K562 (cell line): ENCODE measurements at places on chromosomes 1 and 21. TPM values are rescaled to one million over a fixed set of nuclear protein-coding genes. Genes with fewer than 3 reads are reported as not detected.

The WDR77 gene
- 92.3 and 94.4 TPM in 2 replicates for total RNA-seq

The KRTAP26-1 gene
- total RNA-seq: not detected in 2 replicates

DNA sequence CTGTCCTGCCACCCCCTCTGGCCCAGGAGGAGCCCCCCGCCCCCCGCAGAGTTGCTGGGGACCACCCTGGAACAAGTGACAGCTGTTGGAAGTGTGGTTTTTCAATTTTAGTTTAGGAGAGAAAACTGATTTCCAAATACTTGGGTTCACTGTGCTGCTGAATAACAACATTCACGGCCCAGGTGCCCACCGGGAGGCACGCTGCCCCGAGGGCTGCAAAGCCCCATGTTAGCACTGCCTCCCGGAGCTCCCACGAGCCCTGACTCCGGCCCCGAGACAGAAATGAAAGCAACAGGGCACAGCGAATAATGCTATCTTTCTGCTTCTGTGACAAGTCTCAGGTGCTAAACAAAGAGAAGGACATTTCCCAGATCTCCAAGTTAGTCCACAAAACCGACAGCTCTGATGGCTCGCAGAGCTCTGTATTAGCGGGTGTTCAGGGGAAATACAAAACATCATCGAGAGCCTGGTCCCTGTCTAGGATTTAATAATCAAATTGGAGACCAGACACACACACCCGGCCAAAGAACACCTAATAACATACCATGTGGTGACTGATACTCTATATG, 451.5 kb downstream of the KIF26B start:
- no peak for DNase-seq

DNA sequence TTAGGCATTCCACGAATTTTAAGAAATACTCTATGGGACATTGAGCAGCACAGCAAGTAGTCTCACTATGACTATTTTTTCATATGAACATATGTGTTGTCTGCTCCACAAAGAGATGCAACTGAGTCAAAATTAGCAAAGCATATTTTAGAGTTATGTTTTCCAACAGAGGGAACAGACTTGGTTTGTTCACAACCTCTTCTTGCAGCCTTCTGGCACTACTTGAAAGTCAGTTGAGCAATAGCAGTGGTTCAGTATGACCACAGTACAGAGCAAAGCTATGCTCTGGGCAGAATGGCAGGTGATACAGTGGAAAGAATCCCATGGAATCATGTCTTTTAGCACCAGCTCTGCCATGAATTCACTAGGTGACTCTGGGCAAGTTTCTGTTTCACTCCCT, 5.2 kb downstream of the CCN1 start:
- no peak for DNase-seq

GRCh38 chr21:41166884-41167283, 1.1 kb upstream of the BACE2 start:
- DNase-seq: no peak

GRCh38 chr1:92503043-92503925, 16.6 kb upstream of the GFI1 start:
- no peak for DNase-seq

- DNase-seq: no peak
Measured at GRCh38 chr1:185693654-185694053, 40.5 kb upstream of the HMCN1 start.

GRCh38 chr1:97824200-97824599, 96.6 kb downstream of the DPYD start:
- DNase-seq: no peak

- no peak for DNase-seq
Measured at GRCh38 chr1:154741327-154741726, 128.8 kb downstream of the KCNN3 start.

DNA sequence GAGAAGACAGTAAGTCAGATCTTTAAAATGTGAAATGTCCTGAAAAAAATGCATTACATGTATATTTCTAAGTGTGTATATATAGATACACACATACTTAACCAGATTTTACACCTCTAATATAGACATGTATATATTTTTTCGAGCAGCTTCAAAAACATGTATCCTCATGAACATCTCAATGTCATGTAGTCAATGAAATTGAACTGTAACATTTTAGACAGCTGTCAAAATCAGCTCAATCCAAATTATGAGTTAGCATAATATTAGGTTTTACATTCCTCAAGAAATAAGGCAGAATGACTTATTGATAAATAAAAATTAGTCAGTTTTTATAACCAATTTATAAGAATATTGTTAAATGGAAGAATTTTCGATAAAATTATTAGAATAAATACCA, 665.7 kb downstream of the BRINP3 start:
- DNase-seq: no peak

GRCh38 chr1:78370356-78370755, 120.4 kb upstream of the PTGFR start:
- no peak for DNase-seq

DNA sequence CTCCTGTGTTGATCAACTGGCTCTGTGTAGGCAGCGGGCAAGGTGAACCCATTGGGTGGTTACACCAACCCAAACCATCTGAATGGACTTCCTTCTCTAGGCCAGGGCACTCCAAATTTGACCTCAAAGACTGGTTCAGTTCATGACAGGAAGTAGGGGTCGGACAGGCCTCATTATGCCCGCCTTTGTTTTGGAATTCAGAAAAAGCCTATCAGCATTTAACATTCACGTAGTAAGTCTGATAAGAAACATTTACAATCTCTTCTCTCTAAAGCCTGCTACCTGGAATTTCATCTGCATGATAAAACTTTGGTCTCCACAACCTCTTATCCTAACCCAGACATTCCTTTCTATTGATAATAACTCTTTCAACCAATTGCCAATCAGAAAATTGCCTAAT, 97.1 kb upstream of the ETV3 start:
- no peak for DNase-seq

The DMBX1 gene
- 2.5 and 3.8 TPM in 2 replicates for total RNA-seq

The LCA5L gene
- total RNA-seq: 2.7 and 2.9 TPM in 2 replicates

The CRP gene
- total RNA-seq: 0.69 and 0.98 TPM in 2 replicates

DNA sequence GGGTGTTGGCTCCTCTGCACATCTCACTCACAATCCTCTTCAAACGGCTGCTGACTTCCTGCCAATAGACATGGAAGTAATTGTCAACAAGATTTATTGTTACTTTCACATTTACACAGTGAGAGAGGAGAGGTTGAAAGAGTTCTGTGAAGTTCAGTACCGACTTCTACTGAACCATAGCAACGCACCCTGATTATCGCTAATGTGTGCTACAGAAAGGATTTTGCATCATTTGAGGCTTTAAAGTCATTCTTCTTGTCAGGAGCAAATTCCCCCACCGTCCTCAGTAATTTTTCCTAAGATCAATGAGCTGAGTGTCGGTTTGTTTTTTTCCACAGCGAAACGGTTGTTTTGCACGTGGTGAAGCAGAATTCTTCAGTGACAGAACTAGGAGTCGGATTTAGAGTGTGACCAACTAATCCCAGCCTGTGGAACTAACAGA, 361.0 kb downstream of the ADGRL2 start:
- no peak for DNase-seq

DNA sequence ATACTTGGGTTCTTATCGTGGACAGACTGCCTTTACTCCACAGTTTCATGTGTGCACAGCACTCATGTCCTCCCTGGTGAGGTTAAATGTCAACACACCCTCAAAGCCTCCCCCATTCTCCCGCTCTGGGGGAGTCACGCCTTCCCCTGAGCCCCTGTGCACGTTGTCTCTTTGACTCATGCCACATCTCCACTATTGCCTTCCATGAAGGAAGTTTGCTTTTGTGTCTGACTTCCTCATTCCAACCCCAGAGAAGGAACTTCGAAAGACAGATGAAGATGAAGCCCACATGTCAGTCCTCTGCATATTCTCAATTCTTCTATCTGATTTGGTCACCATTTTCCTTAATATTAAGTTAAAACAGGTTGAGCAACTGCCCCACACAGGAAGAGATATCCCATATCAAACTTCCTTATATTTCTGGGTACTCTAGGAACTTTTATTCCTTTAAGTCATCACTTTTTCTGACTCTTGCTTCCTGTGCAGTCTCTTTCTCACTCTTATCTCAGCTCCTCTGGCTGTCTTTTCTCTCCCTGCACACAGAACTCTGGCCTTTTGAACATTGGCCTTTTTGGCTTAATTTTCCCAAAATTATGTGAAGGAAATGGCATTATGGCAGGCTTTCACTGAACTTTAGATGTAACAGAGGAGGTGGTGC, 41.5 kb downstream of the C4BPA start:
- no peak for DNase-seq

- no peak for DNase-seq
Measured at GRCh38 chr1:48036710-48037355, 39.6 kb upstream of the TRABD2B start.

- DNase-seq: no peak
Measured at GRCh38 chr1:24295535-24295934, 23.6 kb upstream of the GRHL3 start.

GRCh38 chr1:2136386-2137235, 58.0 kb downstream of the FAAP20 start:
- DNase-seq: no peak

The PEAR1 gene
- total RNA-seq: 5.2 and 6.1 TPM in 2 replicates

DNA sequence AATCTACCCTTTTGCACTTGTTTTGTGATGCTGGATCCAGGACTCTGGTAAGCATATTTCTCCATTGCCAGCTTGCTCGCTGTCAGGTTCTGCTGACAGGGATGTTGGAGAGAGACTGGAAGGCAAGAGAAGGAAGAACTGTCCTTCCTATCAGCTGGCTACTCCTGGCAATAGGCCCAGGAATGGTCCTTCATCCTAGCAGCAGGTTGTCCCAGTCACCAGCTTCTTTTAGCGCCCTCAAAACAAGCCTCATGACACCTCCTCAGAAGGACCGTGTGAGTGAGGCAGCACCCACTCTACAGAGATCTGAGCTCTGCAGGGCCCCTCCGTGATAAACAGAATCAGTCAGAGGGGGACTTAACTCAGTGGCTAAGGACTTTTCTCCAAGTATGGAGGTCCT, 33.1 kb upstream of the SLAMF9 start:
- DNase-seq: no peak

The BSND gene
- total RNA-seq: not detected in 2 replicates

- DNase-seq: no peak
Measured at GRCh38 chr1:11488966-11489625, 10.1 kb downstream of the DISP3 start.

DNA sequence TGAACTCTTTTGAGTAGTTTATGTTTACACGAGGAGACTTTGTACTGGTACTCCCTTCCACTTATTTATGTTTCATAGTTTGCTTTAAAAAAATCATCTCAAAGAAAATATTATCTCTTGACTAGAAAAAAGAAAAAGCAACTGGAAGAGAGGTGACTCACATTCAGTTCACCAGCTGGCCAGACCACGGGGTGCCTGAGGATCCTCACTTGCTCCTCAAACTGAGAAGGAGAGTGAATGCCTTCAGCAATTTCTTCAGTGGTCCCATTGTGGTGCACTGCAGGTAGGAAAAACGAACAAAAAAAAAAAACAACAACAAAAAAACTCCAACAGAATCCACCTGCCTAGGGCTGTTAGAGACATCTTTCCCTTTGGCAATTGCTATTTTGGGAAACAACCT, 102.9 kb downstream of the PTPRC start:
- DNase-seq: no peak

GRCh38 chr21:41895643-41896493, 16.7 kb upstream of the PRDM15 start:
- peak; percentile 45 for DNase-seq

DNA sequence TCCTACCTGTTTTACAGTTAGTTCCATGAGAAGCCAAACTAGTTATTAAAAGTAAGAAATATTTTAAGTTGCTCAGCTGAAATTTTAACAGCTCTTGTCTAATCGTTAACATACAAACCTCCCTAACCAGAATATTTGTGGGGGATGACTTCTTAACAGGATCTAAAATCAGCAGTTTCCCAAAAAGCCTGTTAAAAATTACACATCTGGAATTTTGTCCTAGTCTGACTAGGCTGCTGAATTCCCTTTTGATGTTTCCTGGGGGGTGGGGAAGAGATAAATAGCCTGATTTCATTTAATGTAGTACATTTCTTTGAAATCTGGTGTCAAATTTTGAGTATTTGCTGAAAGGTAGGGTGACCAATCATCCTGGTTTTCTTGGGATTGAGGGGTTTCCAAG, 78.8 kb upstream of the ARHGAP29 start:
- no peak for DNase-seq
